Neural progenitor cell (in vitro differentiated cells): ENCODE measurements at places on chromosomes 13 and 19. TPM values are rescaled to one million over a fixed set of nuclear protein-coding genes. Genes with fewer than 3 reads are reported as not detected.

DNA sequence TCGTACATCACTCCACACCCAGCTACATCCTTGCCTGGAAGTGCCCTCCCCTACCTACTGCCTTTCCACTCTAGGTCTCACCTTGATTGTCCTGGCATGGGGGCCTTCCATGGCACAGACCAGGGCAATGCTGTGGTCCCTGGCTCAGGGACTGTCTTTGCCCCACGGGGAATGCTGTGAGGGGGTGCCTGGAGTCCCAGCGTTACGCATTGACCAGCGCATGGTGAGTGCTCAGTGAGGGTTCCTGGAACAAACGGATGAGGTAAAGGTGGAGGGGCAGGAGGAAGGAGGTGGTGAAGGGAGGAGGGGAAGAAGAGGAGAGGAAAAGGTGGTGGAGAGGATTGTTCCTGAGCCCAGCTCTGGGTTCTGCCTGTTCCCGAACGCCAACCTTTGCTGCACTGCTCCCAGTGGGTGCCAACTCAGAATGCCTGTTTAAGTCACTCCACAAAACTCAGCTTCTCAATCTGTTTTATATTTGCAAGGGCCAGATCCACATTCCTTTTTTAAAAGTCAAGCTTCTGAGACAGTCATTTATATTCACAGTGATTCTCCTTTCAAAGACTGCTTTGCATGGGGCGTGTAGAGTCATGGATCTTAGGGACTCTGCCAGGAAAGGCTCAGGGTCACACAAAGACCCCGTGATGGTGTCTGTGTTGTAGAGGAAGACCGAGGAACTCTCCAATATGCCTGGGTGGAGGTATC, 40.8 kb downstream of the CHST8 start:
- H3K4me1 ChIP-seq, result no peaks in the 10 kb centered on the region
- no peaks in the 10 kb centered on the region for H3K27me3 ChIP-seq
- no peak overlapping the region for H3K4me3 ChIP-seq
- no peaks in the 10 kb centered on the region for H3K36me3 ChIP-seq

- H3K4me1 ChIP-seq, result peaks cover 4% of the 10 kb centered on the region
- H3K27ac ChIP-seq, result no peak overlapping the region
- H3K4me3 ChIP-seq, result no peak overlapping the region
- H3K27me3 ChIP-seq, result no peaks in the 10 kb centered on the region
- H3K36me3 ChIP-seq, result no peaks in the 10 kb centered on the region
Observed at GRCh38 chr13:99813336-99814095, 158.1 kb downstream of the ZIC5 start.

- no peaks in the 10 kb centered on the region for H3K36me3 ChIP-seq
- peaks cover 71% of the 10 kb centered on the region for H3K27me3 ChIP-seq
- H3K4me3 ChIP-seq, result no peak overlapping the region
- no peak overlapping the region for H3K27ac ChIP-seq
Observed at GRCh38 chr19:53311044-53311443, 22.5 kb upstream of the ZNF845 start.

DNA sequence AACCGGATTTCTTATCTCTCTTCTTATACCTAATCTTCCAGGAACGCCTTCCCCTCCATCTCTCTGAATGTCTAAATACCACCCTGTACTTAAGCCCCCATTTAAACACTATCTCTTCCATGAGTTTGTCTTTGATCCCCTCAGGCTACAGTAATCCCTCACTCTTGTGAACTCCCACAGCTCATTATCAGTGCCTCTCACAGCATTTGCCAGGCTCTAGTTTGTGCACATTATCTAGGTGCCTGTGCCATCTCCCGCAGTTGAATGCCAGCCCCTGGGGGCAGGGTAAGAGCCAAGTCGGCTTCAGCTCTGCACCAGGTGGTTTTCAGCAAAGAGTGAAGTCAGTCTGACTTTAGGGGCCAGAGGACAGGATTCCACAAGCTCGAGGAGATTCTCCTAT, 71.4 kb downstream of the FREM2 start:
- peaks cover 40% of the 10 kb centered on the region for H3K4me1 ChIP-seq
- peak; percentile 23 for DNase-seq
- H3K4me3 ChIP-seq, result no peak overlapping the region
- H3K27me3 ChIP-seq, result no peaks in the 10 kb centered on the region

DNA sequence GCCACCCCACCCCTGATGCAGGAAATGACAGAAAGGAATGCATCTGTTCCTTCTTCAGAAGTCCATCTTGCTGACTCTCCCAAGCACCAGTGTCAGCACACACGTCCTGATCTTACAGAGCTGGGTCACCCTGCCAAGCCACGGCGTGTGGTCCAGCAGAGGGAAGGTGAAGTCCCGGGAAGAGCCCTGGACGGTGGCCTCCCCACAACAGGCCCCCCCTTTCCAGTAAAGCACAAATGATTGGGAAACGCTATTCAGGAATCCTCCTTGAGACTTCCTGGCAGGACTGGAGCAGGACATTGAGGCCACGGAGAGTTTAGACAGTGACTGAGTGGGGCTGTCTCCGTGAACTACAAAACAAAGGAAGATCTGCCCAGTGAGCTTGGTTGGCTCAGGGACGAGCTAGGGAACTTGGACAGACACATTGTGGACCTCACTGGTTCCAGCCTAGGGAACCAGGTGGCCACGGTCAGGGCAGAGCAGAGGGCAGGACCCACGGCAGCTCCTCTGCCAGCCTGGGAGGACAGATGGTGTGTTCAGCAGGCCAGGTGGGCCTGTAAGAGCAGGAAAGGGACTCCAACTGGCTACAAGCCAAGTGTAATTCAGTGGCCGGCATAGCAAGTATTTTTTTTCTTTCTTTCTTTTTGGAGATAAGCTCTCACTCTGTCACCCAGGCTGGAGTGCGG, 41.7 kb downstream of the ELL start:
- H3K36me3 ChIP-seq, result no peaks in the 10 kb centered on the region
- no peak for DNase-seq
- no peak overlapping the region for H3K4me3 ChIP-seq
- H3K4me1 ChIP-seq, result no peaks in the 10 kb centered on the region
- no peaks in the 10 kb centered on the region for H3K27me3 ChIP-seq
- H3K27ac ChIP-seq, result no peak overlapping the region

Gene FDX2
- 7.4 and 11.4 TPM in 2 replicates for total RNA-seq

Gene NOP53
- total RNA-seq, result 101 and 172 TPM in 2 replicates

Gene FCGBP
- total RNA-seq, result 0.06 and 0.22 TPM in 2 replicates
